ENCODE measurements at places on chromosomes 5 and 9.

- peak; percentile 93 for DNase-seq
Observed at GRCh38 chr9:20558566-20559016, 63.7 kb downstream of the MLLT3 start.

- no peak for DNase-seq
Observed at GRCh38 chr9:136060671-136061371, 34.3 kb downstream of the NACC2 start.

- no peak for DNase-seq
Observed at GRCh38 chr5:55895346-55895745, 44.2 kb downstream of the IL31RA start.

- DNase-seq, result no peak
Observed at GRCh38 chr9:70532716-70533115, 118.3 kb upstream of the KLF9 start.
